ENCODE measurements at places on chromosomes 11 and 22.
A peak's percentile ranks its signal among the peaks of the same experiment; 100 is the strongest.

DNA sequence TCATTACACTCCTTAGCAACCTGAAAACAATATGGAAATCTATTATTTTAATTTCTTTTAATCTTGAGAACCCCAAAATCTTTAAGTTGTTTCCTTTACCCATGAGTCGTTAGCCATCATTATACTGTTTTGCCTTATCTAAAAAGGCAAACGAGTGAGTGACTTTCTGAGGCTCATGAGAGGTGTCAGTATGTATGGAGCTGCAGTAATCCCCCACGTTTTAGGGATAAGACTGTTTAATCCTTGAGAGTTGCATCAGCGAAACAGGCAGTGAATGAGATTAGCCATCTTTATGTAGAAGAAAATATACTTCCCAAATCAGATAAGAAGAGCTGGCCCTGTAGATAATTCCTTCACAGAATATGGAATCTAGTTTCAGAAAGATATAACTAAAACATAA lies 1147.0 kb downstream of the DLG2 start:
- DNase-seq = no peak

- DNase-seq = no peak
Observed at GRCh38 chr11:47178737-47179654, 2.3 kb upstream of the ARFGAP2 start.

DNA sequence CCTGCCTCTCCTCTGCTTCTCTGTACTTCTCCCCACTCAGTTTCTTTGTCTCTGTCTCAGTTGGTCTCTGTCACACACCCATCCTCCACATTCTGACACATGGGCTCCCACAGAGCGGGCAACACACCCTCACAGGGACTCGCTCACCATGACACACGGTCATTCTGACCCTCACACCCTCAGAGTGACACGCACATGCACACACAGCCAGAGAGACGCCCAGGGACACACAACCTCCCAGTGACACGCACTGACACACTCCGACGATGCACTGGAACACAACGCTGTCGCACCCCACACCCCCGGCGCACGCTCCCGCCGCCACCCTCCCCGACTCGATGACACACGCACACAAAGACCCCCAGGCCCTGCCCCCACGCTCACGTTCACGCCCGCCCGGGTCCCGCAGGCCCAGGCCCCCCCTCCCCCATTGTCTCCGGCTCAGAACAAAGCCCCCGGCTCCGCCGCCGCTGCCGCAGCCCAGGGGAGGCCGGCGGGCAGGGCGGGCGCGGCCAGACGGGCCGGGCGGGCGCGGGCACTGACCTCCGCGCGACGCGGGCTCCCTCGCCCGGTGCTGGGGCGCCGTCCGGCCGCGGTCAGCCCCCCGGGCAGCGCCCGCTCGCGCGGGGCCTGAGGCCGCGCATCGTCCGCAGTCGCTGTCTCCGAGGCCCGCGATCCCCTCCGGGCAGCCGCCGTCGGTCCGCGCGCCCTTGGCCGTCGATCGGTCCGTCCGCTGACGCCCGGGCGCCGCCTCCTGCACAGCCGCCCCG lies 404 bp downstream of the DCHS1 start:
- DNase-seq = no peak

- DNase-seq = no peak
Observed at GRCh38 chr11:124674571-124674970, 867 bp downstream of the SPA17 start.

- DNase-seq = no peak
Observed at GRCh38 chr11:116413301-116414242, 359.2 kb downstream of the BUD13 start.

- DNase-seq = no peak
Observed at GRCh38 chr11:105197071-105197815, 57.7 kb upstream of the CARD18 start.

- DNase-seq = no peak
Observed at GRCh38 chr11:14253421-14253820, 105.6 kb downstream of the RRAS2 start.

GRCh38 chr11:116840224-116840745 lies 2.9 kb upstream of the APOA1 start:
- DNase-seq = peak; percentile 22

- DNase-seq = no peak
Observed at GRCh38 chr22:47814474-47814873, 1052.0 kb downstream of the TBC1D22A start.

GRCh38 chr11:72352859-72353551 lies 81.3 kb downstream of the CLPB start:
- DNase-seq = peak; percentile 82

GRCh38 chr11:117435326-117435725 lies 107.7 kb downstream of the CEP164 start:
- no peak for DNase-seq

GRCh38 chr11:102653744-102654291 lies 28.7 kb upstream of the MMP20 start:
- DNase-seq = no peak

DNA sequence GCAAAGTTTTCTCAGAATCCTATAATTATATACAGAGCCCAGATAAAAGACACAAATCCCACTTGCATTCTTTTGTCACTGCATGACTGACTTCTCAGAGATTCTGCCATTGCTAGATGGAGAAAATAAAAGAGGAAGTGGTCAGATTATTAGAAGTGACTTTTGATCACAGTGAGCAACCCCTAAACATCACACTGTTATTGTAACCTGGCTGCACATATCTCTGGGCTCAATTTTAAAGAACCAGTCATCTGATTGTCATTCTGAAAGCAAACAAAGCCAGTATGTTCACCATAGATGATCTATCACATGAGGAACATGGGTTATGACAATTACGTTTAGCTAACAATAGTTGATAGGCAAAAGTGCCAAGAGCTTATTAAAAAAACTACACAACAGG lies 47.8 kb downstream of the COPB1 start:
- peak; percentile 12 for DNase-seq

DNA sequence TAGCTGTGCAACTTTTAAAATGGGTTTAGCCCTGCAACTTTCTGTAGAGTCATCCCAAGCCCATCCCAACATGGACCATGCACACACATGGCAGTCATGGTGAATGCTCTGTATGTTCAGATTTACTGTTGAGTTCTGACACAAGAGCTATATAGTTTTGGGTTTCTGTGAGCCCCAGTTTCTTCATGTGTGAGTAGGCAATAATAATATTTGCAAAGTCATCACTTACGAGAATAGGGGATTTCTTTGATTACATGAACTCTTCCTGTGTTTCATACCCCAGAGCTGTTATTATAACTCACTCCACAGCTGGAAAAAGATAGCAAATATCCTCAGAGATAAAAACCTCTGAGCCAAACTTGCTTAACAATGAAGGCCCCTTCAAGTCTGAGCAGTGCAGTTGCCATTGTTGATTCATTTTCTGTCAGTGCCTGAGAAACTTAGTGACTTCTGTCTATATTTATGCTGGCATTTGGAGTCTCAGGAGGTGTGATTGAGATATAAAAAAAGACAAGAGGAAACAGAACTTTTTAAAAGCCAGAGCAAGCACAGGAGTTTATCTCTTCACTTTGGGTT lies 767.9 kb upstream of the API5 start:
- DNase-seq = no peak

DNA sequence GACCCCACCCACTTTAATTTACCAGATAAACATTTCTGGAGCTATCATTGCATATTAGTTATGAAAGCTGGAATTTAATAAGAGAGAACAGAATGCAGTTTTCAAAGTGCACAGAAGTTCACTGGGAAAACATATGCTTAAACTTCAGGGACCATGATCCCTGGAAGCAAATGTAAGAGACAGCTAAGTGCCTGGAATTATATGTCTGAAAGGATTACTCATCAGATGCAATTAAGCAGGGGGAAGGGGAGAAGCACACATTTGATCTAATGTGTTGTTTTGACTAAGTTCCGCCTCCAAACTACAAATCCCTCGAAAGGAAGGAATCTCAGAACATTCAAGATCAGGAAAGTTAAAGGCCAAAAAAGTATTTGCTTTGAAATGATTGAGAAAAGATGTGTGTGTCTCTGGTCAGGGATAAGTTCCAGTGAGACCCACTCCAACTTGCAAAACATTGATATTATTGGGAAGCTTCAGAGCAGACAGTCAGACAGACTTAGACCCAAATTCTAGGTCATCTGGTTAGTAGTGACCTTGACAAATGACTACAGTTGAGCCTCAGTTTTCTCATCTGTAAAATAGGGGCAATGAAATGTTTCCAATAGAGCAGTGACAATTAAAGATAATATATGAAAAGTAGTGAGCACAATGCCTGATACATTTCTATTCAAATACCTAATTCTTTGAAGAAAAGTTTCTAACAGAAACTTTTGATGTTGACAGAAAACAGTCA lies 147.6 kb downstream of the ME3 start:
- peak; percentile 71 for DNase-seq

DNA sequence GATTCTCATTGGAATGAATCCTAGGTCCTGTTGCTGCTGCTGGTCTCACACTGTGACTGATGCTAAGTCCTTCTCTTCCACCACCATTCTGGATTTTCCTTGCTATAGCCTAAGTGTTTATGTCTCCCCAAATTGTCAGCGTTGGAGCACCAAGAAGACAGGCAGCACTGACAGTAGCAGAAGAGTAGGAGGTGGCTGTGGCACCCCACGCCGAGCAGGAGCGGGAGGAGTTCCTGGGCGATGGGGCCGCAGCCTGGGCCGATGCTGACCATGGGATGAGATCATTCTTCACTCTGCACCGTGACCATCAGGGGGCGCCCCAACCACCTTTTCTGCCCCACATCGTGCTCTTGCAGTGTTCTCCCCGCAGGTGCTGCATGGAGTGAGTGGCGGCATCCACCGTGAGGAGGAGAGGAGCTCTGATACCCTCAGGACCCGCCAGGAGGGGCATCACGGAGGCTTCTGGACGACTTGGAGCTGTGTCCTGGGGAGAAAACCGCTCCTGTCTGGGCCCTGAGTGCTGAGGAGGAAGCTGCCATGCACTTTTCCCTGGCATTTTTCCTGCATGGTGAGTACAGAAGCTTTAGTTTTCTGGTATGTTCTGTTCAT lies 57.0 kb downstream of the LRRC74B start:
- peak; percentile 57 for DNase-seq

- DNase-seq = no peak
Observed at GRCh38 chr11:68962527-68963250, 18.1 kb downstream of the MRGPRD start.

- DNase-seq = no peak
Observed at GRCh38 chr22:37591823-37592404, 12.0 kb upstream of the LGALS2 start.

DNA sequence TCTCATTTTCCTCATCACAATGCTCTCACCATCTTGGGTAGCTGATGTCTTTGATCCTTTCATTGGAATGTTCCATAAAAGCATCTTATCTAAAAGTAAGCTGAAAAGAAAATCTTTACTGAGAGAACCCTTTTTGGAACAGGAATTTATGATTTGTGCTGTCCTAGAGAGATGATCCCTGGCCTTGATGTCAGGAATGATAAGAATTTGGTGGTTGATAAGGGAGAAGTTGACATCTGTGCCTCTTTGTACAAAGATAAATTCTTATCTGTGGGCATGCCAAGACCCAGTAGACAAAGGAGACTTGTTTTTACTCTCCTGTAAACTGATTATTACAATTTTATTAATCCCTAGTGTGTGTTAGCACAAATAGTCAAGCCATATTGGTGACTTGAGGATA lies 36.9 kb downstream of the NAALAD2 start:
- DNase-seq = no peak

DNA sequence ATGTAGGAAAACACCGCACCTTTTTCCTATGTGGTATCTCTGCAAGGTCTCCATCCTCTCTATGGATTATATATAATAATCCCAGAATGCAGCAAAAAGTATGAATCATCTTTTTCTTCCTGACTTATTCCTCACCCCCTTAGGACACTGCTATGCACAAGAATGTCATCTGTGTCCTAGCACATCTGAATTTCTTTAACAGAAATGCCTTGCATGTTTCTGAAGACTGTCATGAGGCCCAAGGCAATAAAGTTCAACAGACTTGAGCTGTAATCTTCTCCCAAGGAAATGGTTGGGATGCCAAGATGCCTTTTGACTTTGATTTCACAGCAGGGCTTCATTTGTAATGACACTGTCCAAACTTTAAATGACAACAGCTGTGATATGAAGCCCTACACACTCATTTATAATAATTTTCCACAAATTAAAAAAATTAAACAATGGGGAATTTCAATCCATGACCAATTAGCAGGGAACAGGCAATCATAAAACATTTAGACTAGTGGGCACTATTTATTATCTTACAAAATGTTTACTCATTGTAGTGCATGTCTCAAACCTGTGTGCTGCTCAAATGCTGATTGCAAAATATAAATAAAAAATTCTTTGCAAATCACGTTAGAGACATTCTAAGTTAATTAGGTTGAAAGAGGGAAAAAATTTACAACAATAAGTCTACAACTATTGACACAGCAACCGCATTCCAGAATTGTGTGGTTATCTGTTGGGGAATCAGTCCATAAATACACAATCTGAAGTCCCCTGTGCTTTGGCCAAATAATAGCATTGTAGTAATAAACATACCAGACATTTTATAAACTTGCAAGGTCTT lies 242.3 kb downstream of the SWAP70 start:
- DNase-seq = peak; percentile 99

DNA sequence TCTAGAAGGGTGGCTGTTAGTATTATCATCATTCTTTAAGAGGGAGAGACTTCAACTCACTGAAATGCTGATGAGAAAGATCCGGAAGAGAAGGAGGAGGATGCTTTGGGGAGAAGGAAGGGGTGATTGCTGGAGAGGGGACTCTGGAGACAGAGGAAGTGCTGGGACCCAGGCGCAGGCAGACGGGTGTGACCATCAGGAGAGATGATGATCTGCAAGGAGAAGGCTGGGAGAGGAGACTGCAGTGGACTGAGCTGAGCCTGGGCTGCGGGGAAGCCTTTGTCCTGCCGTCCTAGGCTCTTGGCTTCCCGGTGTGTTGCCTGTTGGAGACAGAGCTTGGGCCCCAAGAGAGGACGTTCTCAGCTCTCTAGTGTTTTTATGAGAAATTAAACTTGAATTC lies 22.6 kb downstream of the RASD2 start:
- DNase-seq = no peak

- DNase-seq = no peak
Observed at GRCh38 chr11:30321321-30321720, 1.6 kb upstream of the ARL14EP start.
